Urinary bladder (tissue), 4 donors: ENCODE measurements at places on chromosomes 16 and 17. TPM values are rescaled to one million over a fixed set of nuclear protein-coding genes. Genes with fewer than 3 reads are reported as not detected.

- DNase-seq: no peak
Measured at GRCh38 chr16:3876160-3876559, 4.4 kb downstream of the CREBBP start.

DNA sequence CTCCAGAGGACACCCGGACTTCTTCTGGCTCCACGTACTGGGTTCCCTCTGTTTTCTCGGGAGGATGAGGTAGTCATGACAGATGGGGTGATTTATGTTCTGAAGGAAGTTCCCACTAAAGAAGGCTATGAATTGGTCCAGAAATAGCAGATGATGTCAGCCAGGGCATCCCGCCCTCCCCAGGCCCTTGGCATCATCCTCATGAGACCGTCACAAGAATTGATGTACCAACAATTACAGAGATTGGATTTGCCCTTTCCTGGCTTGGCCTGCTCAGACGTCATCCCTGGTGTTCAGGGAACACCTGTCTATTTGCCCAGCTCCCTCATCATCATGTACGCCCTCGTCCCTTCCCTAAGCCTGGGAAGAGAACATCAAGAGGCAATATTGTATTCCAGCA lies 102.8 kb upstream of the CCL1 start:
- DNase-seq: no peak

GRCh38 chr16:76976101-76976500 lies 214.9 kb upstream of the MON1B start:
- no peak for DNase-seq

DNA sequence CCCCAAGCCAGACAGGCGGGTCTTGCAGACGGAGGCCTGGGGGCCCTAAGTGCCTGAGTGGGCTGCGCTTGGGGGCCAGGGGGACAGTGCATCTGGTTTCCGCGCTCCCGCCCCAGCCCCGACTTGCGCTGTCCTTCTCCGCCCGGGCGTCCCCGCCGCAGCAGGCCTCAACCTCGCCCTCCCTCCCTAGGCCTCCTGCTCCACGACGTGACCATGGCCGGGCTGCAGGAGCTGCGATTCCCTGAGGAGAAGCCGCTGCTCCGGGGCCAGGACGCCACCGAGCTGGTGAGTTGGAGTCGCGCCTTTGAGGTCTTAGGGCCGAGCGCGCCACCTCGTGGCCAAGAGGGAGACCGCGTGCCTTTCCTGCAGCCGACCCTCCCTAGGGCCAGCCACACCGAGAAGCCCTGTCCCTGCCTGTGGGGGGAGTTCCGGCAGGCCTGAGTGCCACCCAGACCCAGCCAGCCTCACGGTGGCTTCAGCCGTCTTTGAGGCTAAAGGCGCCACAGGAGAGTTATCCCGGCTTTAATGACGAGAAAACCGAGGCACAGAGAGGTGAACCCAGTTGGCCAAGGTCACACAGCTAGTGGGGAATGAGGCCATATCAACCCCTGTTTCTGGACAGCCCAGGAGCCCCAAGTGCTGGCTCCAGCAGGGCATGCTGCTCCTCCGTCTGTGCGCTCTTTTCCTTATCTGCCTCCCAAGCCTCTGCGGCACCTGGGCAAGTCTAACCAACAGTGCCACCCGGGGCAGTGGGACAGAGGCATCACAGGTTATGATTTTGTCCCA lies 12.2 kb upstream of the NDRG4 start:
- no peak for DNase-seq

GRCh38 chr17:45336390-45337182 lies 19.8 kb upstream of the MAP3K14 start:
- DNase-seq: no peak

DNA sequence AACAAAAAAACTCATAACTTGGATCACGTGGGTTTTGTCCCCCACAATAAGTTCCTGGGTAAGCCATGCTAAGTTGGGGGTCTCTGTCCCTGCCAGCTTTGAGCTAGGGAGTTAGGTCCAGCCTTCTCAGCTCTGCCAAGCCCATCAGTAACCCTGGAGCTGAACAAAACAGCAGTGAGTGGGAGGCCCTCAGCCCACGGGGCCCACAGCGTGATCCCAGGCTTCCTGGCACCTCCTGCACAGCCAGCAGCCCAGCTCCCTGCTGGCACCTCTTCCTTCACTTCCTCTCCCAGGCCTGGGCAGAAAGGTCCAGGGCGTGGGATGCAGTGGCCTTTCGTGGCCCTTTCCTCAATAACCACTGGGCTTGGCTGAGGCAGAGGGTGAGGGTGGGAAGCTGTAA lies 35.5 kb upstream of the CDC42EP4 start:
- DNase-seq: no peak

GRCh38 chr16:46973207-46973995 lies at the start of gene DNAJA2:
Gene DNAJA2 (minus strand): TSS chr16:46973674. CDS start chr16:46973572, 102 bp downstream.
- peak; percentile 70 for DNase-seq

DNA sequence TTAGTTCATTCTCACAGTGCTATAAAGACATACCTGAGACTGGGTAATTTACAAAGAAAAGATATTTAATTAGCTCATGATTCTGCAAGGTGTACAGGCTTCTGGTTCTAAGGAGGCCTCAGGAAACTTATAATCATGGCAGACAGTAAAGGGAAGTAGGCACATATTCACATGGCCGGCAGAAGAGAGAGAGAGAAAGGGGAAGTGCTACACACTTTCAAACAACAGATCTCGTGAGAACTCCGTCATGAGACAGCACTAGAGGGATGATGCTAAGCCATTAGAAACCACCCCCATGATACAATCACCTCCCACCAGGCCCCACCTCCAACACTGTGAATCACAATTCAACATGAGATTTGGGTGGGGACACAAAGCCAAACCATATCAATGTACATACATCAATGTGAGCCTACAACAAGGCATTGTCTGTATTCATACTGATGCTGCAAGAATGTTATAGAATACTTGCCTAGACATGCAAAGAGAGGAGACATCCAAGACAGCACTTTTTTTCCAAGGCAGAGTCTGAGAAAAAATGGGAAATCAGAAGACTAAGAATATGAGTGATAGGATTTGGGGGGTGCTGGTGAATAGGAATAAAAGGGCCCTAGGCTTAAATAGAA lies 114.8 kb upstream of the XYLT1 start:
- no peak for DNase-seq

GRCh38 chr17:16001226-16001897 lies 1.7 kb downstream of the TTC19 start:
- DNase-seq: no peak

- DNase-seq: no peak
Measured at GRCh38 chr16:22844416-22844815, 30.5 kb downstream of the HS3ST2 start.

DNA sequence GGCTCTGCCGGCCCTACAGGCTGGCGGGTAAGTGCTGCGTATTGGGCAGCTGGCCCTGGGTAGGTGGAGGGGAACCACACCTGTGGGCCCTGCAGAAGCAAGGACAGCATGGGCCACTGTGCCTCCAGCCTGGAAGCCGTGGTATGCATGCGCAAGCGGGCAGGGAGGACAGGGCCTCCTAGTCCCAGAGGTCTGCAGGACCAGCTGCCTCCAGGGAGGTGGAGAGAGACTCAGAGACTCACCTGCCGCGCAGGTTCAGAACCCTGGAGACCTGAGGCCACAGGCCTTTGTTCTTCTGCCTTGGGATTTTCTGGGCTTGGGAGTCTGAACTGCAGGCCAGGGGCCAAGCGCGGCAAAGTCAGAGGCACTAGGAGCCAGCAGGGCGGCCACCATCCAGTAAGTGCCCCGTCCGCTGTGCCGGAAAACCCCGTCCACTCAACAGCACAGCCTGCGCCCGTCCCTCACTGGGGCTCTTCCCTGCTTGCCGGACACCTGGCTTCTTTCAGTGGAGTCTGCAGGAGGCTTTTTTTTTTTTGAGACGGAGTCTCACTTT lies 8.8 kb upstream of the RAB40C start:
- DNase-seq: no peak

DNA sequence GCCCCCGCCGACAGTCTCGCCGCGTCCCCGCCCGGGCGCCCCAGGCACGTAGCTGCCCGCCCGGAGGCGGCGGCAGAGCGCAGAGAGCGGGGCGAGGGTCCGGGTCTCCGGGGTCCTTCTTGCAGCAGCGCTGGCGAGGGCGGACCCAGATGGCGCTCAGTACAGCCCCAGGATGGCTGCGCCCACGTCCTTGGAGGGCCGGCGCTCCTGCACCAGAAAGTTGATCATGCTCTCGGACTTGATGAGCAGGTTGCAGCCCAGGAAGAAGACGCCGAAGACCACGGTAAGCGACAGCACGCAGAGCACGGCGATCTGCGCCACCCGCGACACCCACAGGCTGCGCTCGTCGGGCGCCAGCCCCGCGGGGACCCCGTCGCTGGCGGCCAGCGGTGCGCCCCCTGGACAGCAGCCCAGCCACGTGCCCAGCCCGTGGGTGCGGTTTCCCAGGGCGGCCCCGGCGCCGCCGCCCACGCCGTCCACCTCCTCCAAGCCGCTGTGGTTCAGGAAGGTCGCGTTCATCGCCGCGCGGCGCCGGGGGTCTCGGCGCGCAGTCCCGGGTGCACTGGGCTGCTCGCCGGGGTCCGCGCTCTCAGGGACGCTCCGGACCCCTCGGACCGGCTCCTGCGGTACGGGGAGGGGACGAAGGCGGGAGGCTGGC lies 435 bp downstream of the RPRML start:
- no peak for DNase-seq

DNA sequence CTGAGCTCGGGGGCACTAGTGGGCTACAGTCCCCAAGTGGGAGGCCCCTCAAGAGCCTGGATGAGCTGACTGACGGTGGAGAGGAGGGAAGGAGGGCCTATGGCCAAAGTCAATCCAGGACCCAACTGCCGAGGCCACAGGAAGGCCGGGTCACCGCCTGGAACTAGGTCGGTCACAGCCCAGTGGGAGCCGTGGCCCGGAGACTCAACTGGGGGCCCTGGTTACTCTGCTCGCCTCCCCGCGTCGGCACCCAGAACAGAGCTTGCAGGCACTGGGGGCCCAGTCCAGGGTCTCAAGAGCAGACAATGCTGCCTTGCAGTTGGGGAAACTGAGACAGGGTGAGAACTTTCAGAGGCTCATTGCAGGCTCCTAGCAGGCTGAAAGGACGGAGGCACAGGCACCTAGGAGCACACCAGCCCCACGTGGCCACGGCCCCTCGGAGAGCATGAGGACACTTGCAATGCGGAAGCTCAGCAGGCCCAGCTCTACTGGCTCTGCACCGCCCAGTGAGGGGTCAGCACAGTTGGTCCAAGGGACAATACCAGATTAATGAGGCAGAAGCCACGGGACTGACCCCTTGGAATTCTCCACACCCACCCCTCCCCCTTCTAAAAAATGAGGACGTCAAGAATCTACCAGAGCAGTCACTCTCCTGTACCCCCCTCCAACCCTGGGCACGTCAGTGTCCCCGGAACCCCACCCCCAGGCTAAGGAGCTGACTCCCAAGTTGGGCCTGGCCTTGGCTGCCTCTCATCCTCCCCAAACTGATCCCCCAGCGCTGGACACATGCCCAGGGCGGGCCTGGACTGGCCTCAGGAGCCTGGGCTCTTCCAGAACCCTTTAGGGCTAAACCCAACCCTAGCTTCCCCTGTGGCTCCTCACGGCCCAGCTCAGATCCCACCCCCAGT lies 2.2 kb downstream of the HS3ST6 start:
- no peak for DNase-seq

GRCh38 chr17:7220593-7221277 lies 997 bp downstream of the ACADVL start:
- no peak for DNase-seq

GRCh38 chr17:40487371-40488020 lies 13.9 kb downstream of the TNS4 start:
- DNase-seq: no peak

DNA sequence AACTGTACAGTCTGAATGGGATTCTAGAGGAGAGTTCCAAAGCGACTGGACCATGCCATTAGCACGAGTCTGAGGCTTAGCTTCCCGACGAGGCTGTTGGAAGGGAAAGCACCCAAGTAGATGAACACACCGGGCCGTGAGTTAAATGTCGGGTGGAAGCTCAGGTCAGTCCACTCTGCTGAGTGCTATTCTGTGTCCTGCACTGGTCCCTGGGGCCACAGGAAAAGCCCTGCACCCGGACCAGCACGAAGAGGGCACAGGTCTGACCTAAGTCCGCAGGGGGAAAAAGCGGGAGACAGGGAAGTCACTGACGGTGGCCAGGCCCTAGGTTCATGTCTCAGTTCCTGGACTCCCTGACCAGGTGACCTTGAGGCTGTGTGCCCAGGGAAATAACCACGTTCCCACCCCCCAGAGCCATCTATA lies 44.1 kb upstream of the RBFOX3 start:
- DNase-seq: no peak

DNA sequence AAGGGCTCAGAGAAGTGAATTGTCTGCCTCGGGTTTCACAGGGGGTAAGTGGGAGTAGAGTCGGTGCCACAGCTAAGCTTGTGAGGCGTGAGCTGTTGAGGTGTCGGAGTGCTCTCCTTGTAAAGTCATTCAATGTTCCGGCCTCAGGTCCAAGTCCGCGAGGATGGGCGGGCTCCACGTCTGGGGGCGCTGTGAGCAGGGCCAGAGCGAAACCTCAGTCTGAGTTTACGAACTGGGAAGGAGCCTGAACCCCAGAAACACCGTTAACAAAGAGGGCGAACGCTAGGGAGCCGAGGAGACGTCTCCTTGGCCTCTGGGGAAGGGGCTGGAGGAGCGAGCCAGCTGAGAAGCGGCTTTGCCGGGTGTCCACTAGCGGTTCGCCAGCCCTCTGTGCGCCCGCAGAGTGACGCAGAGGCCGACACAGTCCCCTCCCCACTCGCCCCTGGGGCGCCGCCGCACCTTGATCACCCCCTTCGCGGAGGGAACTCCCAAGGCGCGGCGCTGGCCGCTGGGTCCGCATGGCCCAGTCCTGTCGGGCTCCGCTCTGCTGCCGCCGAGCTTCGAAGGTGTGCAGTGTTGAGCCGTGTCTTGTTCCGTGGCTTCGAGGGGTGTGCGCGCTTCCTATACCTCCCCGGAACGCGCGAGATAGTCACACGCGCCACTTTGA lies 4.9 kb downstream of the IRX3 start:
- no peak for DNase-seq

GRCh38 chr17:63535640-63536039 lies 12.5 kb downstream of the KCNH6 start:
- DNase-seq: no peak

DNA sequence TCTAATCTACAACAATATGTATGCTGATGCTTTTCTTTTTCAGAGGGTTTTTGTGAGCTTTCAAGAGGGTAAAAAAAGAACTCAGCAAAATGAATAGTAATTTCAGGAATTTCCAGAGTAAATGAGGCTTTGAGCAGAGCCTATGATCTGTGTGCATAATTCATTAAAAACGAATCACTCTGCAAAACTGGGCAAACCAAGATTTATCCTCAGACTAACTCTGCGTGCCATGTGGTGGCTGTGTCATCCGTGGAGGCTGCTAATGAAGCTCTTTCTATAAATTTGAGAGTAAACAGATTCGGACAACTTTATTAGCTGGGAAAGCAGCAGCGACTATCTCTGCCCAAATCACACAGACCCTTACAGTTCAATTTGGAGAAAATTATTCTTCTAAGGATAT lies 83.8 kb downstream of the FOXL1 start:
- no peak for DNase-seq

The CMTM1 gene
- 3.1 TPM for total RNA-seq

The RASD1 gene
- 2.6 TPM for total RNA-seq

The MGAT5B gene
- 0.63 TPM for total RNA-seq

The TMIGD1 gene
- not detected for total RNA-seq

The CLEC10A gene
- 5.0 TPM for total RNA-seq

The C17orf100 gene
- total RNA-seq: 1.2 TPM

The SNTB2 gene
- total RNA-seq: 53.3 TPM

The ZACN gene
- total RNA-seq: not detected

The TBC1D3 gene
- total RNA-seq: not detected

The FMNL1 gene
- total RNA-seq: 3.1 TPM

The KRTAP9-4 gene
- total RNA-seq: not detected

The KRTAP2-3 gene
- not detected for total RNA-seq

The SLC5A2 gene
- 0.42 TPM for total RNA-seq

The OR4D1 gene
- not detected for total RNA-seq

The CENPN gene
- 37.5 TPM for total RNA-seq

The TBC1D3I gene
- total RNA-seq: not detected

The TSPOAP1 gene
- 7.4 TPM for total RNA-seq

The ACTG1 gene
- total RNA-seq: 2,267 TPM
